Eye (tissue), 1 donor: ENCODE measurements at places on chromosomes 2 and 18.

DNA sequence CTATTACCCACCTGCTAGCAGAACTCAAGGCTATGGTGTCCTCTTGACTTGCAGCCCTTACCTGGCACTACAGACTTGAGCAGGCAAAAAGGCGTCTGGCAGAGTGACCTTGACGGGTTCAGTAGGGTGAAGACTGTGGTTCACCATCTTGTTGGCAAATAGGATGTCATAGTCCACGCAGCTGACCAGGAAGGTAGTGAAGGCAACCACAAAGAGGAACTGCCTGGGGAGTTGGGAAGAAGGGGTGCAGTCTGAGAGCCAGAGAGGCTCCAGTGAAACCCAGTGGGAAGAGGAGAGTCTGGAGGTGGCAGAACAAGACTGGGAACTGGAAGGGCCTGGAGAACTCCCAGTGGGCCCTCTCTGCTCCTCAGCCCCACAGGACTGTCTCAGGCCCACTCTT, 4.1 kb downstream of the ATG9A start:
- DNase-seq, result no peak

- DNase-seq, result no peak
Measured at GRCh38 chr2:158172719-158173118, 71.0 kb downstream of the UPP2 start.

GRCh38 chr18:33916200-33916599, 308.5 kb downstream of the NOL4 start:
- no peak for DNase-seq

DNA sequence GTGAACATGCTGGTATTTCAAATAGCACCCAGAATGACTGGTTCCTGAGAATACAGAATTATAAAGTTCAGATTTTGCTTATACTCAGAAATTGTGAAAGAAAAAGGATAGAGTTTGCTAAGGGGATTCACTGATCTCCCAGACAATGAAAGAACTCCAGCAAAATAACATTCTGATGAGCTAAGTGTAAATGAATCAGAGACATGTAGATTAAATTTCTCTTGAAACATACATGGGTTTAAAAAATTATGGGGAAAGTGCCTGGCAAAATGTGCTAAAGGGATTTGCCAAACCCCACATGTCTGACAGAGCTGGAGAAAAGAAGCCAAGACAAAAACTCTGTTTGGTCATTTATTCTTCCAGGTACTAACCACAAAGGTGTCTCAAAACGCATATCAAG, 116.3 kb downstream of the FTCDNL1 start:
- no peak for DNase-seq

- DNase-seq, result no peak
Measured at GRCh38 chr18:13438507-13439056, 220.0 kb downstream of the LDLRAD4 start.

DNA sequence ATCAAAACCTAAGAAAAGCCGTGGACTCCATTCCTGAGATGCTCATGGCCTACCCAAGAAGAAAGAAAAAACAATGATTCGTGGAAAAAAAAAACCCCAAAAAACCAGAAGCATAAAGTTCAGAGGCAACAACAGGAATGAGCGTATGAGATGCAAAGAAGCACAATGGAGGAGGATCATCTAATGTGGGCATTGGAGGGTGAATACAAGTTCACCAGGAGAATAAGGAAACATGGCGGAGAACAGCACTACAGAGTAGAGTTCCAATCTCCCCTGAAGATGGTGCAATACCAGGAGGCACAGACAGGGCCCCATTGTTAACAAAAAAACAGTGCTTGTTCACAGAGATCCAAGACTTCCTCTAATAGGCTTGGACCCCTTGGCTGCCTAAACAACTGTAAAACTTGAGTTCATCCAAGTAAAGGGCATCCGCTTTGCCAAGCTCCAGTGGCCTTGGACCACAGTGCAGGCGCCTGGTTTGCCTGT, 337.2 kb downstream of the PDE11A start:
- DNase-seq, result no peak

DNA sequence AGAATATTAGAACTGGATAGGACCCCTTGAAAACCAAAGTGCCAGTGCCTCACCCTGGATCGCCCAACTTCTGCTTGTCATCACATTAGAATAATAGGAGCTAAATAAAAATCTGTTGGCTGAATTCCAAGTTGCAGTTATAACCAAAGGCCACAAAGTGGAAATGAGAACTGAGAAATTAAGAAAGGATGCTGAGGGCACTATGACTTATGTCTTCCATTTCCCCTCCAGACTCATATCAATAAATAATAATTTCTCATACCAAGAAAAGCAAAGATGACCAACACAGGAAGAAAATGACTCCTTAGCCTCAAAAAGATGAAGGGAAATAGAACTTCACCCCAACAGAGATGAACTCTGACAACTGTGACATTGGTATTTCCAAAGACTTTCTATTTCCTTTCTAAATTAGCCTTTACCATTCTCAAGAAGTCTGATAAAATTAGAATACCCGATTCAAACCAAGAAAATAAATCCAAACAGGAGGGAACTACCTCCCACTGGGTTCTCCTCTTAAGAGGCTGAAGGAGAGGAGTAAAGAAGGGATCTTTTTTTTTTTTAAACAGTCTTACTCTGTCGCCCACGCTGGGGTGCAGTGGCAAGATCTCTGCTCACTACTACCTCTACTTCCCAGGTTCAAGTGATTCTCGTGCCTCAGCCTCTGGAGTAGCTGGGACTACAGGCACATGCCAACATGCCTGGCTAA, 46.5 kb upstream of the EPG5 start:
- no peak for DNase-seq

- DNase-seq, result no peak
Measured at GRCh38 chr2:134258684-134259388, 5.0 kb downstream of the MGAT5 start.

GRCh38 chr2:130337735-130338325, 4.9 kb upstream of the IMP4 start:
- DNase-seq, result no peak

DNA sequence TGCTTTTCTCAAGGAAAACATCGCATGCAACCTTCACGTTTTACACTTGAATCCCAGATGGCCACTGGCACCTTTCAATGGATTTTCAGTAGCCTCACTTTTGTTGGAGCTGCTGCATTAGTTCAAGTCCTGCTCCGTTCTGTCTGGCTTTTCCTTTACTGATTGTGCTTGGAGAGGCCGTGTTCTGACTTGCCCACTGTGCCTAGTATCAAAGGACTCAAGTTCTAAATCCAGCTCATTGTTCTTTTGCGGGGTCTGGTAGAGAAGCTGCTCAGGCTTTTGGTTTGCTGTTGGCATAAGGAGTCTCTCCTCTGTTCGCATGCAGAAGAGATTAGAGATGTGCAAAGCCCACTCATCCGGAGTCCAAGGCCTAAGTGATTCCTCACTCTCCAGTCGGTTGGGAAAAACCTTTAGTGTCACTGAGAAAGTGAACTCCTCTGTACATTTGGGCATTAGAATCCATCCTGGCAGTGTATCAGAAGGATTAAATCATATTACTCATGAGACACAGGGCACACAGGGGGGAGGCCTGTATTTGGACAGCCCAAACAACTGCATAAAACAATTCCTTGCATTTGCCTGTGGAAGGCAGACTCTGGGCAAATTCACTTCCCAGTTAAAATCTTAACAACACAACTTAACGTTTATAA, 69.7 kb downstream of the NCK2 start:
- no peak for DNase-seq

DNA sequence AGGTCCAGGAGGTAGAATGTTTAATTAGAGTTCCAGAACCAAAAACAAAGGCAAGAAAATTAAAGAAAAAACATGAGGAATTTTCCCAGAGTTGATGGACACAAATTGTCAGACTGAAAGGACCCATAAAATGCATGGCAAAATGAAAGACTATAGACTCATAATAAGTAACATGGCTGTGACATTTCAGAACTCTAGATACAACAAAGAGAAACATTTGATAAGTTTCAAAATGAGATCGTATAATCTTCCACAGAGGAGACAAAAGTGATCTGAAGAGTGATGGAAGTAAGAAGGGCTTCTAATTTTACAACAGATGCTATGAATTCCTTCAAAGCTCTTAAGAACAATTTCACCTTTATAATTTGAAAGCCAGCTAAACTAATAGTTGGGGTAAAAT, 20.4 kb downstream of the ORC4 start:
- DNase-seq, result no peak

- no peak for DNase-seq
Measured at GRCh38 chr2:120558847-120559246, 176.8 kb upstream of the GLI2 start.

GRCh38 chr2:98769784-98770183, 38.9 kb upstream of the MGAT4A start:
- peak; percentile 31 for DNase-seq

GRCh38 chr18:63505566-63506335, 29.0 kb downstream of the SERPINB5 start:
- no peak for DNase-seq

DNA sequence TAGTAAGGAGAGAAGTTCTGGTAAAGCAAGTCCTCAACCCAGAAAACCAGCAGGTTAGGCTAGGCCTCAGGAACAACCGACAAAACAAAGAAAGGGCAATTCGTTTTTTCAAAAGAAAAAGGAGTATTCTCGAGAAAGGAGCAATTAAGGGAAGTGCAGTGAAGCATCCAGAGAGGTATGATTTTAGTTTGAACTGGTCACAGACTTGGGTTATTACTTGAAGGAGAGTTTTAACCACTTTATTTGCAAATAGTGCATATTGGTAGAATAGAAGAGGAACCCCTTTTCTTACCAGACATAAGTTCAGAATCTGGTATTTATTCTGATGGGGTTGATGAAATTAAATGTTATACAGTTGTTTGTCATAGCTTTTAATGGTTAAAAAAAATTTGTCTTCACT, 110.0 kb upstream of the GCFC2 start:
- no peak for DNase-seq

- no peak for DNase-seq
Measured at GRCh38 chr2:88642278-88642677, 15.0 kb upstream of the EIF2AK3 start.

DNA sequence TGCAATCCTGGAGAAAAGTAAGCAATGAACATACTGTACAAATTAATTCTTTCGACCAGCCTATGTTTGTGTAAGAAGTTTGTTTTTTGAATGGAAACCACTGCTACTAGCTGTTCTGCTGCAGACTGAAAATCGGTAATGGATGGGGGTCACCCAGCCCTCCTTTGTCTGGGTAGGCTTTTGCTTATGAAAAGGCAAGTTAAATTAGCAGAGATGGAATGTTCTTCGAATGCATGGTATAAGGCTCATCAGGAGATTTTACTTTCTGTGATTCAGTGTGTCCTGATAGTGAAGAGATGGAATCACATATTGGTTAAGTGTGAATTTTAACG, 53.8 kb downstream of the EEF1B2 start:
- DNase-seq, result no peak

- peak; percentile 12 for DNase-seq
Measured at GRCh38 chr2:195531754-195532153, 125.3 kb upstream of the SLC39A10 start.

DNA sequence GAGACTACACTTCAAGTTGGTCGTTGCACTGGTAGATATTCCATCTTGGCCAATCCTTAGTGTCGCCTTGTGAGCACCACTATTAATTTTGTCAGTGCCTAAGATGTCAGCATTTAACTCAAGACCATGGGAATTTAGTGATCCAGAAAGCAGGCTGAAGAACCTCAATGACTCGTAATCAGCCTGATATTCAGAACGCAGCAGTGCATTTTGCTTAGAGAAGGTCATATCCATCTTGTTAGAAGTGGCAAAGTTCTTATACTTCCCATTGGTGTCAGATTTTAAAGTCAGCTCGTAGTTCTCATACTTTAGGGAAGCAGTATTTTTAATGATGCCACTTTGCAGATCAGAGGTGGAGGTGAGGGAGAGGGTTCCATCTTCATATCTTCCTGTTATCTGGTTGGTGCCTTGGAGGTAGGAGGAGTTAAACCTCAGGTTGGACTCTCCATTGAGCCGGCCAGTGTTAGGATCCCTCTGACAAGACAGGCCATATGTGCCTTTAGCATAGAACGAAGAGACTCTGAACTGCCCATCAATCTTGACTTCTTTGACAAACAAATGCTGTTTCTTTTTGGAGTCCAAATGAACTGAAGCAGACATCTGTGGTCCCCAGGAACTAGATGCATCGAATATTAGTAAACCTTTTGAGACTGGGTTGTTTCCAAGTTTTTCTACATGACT, 31.9 kb downstream of the APOB start:
- no peak for DNase-seq

- peak; percentile 60 for DNase-seq
Measured at GRCh38 chr2:51103205-51103604, 71.3 kb upstream of the NRXN1 start.

GRCh38 chr2:202577250-202578183, 57.3 kb upstream of the FAM117B start:
- no peak for DNase-seq

DNA sequence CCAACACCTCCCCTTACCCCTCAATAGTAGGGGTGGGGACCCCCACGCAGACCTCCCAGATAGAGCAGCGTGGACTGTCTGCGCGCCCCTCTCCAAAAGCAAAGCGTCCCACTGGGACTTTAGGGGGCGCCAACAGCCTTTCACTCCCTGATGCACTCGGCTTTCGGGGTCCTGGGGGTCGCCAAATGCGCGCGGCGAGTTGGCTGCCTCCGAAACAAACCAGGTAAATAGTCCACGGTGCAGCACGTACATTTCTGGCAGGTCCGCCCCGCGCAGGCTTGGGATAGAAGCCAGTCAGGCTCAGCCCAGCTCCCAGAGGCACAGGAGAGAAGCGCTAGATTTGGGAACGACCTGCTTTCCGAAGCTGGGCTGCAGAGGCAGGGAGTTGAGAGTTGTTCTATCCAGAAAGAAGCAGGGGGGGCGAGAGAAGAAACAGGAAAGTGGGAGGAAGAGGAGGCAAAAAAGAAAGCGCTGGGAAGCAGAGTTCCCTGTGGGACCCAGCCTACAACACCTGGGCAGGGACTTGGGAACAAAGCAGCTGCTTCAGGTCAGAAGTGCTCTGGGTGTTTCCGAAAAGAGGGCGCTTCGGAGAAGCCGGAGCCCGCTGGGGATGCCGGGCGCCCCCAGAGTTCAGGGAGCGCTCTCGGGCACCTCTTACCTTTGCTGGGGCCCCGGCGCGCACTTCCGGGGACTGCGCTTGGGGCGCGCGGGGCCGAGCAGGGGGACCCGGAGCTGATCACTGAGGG, 544 bp downstream of the EVA1A start:
- DNase-seq, result peak; percentile 71

- DNase-seq, result no peak
Measured at GRCh38 chr2:433216-433615, 145.3 kb upstream of the ALKAL2 start.

DNA sequence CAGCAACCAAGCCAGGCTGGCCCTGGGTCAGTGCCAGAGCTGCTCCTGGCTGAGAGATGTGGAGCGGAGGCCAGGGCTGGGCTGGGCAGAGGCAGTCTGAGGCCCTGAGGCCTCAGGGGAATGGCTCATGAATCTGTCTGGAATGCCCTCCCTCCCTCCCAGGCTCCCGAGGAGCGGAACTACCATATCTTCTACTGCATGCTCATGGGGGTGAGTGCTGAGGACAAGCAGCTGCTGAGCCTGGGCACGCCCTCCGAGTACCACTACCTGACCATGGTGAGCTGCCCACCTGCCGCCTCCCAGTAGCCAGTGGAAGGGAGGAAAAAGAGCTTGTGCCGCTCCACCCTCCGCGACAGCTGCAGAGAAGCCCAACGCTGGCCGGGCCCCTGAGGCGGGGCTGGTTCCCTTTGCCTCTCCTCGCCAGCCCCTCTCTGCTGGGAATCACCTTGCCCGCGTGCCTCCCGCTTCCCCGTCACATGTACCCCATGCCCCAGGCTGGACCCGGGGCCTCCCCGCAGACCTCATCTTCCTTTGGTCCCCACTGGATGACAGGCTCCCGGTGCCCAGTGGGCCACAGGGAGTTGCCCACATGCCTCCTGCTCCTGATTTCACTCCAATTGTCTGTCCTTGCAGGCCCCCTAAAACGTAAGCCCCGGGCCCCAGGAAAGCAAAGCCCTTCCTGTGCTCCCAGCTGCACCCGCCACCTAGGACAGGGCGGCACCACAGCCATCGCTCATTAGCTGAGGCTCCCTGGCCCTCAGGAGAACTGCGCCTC, 41.1 kb downstream of the MYO7B start:
- peak; percentile 20 for DNase-seq
